ENCODE measurements at places on chromosomes 5 and 9.

GRCh38 chr5:135119481-135119880 is 85.5 kb upstream of the PITX1 start:
- no peaks in the 10 kb centered on the region for H3K4me1 ChIP-seq
- H3K36me3 ChIP-seq = no peaks in the 10 kb centered on the region
- DNase-seq = no peak
- no peak overlapping the region for H3K27ac ChIP-seq

DNA sequence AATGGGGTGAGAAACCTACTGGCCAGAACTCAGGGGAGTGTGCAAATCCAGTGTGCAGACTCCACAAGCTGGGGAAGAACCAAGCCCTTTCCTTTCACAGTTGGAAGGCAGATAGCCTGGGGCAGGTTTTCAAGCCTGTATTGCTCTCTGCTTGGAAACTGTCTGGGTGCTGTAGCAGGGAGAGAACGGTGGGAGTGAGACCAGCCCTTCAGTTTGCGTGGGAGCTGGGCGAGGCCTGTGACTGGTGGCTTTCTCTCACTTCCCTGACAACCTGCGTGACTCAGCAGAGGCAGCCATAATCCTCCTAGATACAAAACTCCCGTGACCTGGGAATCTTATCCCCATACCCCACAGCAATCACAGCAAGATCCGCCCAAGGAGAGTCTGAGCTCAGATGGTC is 44.9 kb upstream of the SNCAIP start:
- H3K27me3 ChIP-seq = no peaks in the 10 kb centered on the region
- no peaks in the 10 kb centered on the region for H3K4me1 ChIP-seq

- DNase-seq = no peak
Observed at GRCh38 chr5:61578858-61579503, 246.9 kb downstream of the ZSWIM6 start.

DNA sequence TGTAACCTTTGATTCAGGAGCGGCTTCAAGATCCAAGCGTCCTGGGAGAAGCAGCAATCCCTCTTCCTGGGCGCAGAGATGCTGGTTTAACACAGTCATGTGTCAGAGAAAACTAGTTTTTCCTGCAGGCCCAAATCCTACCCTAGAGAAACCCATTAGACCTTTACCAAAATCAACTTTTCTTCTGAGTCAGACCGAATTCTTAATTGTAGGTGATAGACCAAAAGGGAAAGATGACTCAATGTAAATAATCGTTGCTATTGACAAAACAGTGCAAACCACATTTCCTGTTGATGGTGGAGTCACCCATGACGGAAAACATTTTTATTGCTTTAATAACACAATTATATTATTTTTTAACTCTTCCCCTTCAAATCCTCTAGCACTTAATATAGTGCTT is 40.1 kb downstream of the SLC1A1 start:
- H3K36me3 ChIP-seq = no peaks in the 10 kb centered on the region
- H3K27me3 ChIP-seq = no peaks in the 10 kb centered on the region
- H3K27ac ChIP-seq = no peak overlapping the region
- no peaks in the 10 kb centered on the region for H3K4me1 ChIP-seq
- H3K4me3 ChIP-seq = no peak overlapping the region

DNA sequence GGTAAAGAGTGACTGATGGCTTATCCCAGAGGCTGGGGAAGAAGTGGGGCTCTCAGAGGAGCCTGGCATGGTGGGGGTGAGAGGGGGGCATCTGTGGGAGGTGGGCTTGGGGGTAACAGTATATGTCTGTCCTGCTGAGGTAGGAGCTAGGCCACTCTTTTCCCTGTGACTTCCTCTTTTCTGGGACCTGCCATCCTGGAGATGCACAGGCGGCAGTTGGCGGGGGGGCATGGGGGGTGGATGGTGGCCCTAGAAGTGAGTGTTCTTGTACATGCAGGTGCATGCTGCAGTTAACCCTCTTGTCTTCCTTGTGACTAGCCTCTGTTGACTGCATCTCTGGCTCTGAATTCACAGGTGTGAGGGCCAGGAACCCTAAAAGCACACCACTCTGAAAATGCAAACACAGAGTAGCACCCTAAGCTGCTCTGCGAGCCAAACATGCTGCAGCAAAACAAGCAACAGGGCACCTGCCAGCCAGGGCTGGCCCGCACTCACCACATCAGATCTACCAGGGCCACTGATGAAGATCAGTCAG is 123.8 kb upstream of the SHB start:
- H3K36me3 ChIP-seq = no peaks in the 10 kb centered on the region
- H3K4me1 ChIP-seq = no peaks in the 10 kb centered on the region
- no peak for DNase-seq
- no peak overlapping the region for H3K27ac ChIP-seq
- H3K27me3 ChIP-seq = peaks cover 4% of the 10 kb centered on the region
- H3K4me3 ChIP-seq = no peak overlapping the region

All from gastrocnemius medialis (tissue), 4 donors.